Hematopoietic multipotent progenitor cell treated with erythropoietin and hydrocortisone succinate and interleukin-3 and kit ligand, for 6 days (in vitro differentiated cells): ENCODE measurements at places on chromosomes 12 and 14.

GRCh38 chr12:47615711-47616110 is 90.1 kb downstream of the RPAP3 start:
- peak; percentile 75 for DNase-seq

DNA sequence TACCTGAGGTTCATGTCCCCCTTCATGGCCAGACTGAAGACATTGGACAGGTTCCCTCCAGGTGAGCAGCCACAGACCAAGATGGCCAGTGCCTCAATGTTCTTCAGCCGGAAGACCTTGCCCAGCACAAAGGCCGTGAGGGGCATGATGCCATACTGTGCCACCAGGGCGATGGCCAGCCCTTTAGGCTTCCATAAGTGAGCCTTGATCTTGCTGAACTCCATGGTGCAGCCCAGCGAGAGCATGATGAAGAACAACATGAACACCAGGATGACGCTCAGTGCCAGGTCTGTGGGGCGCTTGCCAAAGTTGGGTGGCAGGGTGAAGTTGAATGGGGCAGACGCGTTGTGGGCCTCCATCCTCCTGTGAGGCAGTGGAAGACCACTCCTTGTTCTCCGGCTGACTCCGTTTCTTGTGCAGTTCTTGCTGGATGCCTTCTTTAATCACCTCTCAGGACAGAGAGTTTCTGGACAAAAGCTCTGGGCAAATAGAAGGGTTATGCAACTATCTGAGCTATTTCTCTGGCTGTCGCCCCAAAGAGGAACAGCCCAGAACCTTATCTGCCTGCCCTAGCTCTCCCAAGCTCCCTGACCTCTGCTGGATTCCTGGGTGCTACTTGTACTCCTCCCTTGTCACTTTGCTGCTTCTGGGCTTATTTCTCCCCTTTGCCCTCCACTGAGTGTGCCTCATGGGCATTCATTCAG is at the start of gene SLC10A1:
SLC10A1 (minus strand) TSS at position 445 of the 704 bp plus-strand sequence; CDS start at position 359, 86 bp downstream.
- DNase-seq: no peak

DNA sequence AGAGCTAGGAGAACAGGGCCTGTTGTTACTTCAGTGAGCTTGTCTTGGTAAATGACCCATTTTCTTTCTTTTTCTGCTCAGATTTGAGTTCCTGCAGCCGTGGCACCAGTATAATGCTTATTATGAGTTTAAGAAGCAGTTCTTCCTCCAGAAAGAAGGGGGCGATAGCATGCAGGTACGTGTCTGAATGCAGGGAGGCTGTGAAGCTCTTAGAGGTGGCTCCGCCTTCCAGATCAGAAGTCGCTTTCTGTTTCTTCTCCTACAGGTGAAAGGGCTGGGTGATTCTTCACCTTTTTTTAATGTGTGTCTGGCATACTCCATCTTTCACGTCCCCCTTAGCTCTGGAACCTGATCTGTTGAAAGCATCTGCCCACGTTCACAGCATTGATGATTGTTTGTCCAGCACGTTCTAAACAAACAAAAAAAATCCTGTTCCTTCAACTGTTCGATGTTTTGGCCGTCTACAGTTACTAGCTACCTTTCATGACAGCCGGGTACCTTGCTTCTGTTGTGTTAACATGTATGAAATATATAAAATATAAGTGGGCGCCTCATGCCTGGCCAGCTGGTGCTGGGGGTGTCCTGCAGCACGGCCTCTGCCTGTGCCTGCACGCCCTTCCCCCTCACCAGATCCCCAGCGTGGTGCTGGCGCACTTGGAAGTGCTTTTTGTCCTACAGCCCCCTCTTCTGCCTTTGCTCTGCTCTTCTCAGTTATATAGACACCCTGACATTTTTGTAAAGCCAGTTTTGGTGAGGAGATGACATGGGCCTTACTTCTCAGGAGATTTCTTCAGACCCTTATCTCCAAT is 44.6 kb downstream of the SFSWAP start:
- DNase-seq: peak; percentile 71

DNA sequence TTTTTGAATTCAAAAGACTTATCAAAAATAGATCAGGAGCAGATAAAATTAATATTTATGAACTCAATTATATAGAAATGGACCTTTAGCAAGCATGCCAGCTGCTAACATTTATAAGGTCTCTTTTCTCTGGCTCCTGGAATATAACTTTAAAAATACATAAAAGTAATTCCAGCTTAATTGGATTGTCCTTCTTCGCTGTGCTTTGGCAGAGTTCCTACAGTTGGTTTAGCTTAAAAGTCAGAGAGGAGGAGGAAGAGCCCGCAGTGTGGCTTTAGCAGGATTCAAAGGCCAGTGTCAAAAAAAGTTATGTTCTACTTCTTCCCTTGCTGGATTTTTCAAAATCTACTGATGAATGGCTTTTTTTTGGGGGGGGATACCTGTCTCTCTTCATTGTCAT is 1484.9 kb upstream of the TMEM132C start:
- no peak for DNase-seq

GRCh38 chr12:12719496-12719895 is 2.3 kb downstream of the CDKN1B start:
- DNase-seq: peak; percentile 71

GRCh38 chr12:130351326-130351725 is 13.6 kb downstream of the PIWIL1 start:
- no peak for DNase-seq

GRCh38 chr14:56885825-56886224 is 75.5 kb upstream of the OTX2 start:
- DNase-seq: no peak

GRCh38 chr12:133221241-133221640 is 14.4 kb downstream of the ANHX start:
- DNase-seq: no peak

- DNase-seq: no peak
Measured at GRCh38 chr12:19227190-19227879, 97.8 kb downstream of the PLEKHA5 start.

DNA sequence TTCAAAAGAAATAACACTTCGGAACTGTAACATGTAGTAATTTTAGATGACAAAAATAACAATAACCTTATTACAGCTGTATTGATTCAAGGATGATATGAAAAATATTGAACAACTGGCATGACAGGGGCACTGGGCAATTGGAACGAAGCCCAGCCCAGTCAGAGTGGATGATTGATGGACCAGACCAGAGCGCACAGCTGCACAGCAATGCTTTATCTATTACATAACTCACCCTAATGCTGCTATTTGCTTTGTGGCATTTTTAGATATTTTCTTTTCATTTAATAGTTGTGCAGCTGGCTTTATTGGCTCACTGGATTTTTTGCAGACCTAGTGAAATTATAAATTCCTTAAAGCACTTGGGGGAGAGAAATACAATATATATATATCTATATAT is 26.9 kb upstream of the FERMT2 start:
- no peak for DNase-seq

DNA sequence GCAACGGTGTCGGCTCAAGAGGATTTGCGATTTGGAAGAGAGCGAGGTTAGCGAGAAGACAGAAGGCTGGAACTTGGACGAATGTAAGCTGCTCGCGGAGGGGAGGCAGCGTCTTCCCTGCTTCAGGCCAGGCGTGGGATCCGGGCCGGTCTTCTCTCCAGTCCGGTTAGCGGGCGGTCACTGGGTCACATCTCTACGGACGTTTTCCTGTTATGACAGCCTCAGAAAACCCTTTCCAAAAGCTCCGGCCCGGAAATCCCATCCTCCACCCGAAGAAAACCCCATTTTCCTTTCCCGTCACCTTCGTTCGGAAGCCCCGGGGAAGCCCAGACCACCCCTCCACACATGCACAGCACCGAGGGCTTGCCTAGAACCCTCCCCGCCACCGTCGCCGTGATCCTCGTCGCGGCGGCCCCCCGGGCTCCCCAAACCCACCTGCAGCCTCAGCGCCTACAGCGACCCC is 268 bp downstream of the NDUFB1 start:
- peak; percentile 47 for DNase-seq

- no peak for DNase-seq
Measured at GRCh38 chr12:2335513-2335912, 282.7 kb downstream of the CACNA1C start.

- no peak for DNase-seq
Measured at GRCh38 chr12:16458521-16459078, 111.2 kb downstream of the MGST1 start.

DNA sequence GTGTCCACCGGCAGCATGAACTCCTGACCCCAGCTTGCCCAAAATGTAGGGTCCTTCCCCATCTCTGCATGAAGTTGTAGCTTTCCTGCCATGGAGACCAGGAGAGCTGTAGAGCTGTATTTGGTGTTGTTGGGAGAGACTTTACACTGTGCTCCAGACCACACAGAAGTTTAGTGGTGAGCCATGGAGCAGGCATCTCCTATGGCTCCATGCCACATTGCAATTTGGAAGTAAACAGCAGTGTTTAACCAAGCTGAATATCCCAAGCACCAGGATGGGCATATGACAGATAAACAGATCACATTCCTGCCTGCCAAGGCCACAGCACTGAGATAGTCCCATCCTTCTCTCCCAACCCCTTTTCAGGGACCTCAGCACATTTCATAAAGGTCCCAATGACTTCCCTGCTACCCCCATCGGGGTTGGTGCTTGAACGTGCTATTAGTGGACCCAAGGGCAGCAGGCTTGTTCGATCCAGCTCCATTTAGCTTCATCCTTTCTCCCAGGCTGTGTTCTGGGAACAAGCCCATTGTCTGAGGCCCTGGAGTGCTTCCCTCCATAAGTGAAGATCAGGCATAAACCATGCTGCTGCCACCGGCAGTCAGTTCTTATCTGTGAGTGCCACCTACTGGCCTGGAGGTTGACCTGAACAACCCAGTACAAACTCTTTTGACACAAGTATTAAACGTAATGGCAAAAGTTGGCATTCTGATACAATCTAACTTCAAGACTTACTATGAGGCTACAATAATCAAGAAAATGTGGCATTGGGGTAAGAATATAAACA is 172.3 kb upstream of the ATXN7L3B start:
- peak; percentile 49 for DNase-seq

DNA sequence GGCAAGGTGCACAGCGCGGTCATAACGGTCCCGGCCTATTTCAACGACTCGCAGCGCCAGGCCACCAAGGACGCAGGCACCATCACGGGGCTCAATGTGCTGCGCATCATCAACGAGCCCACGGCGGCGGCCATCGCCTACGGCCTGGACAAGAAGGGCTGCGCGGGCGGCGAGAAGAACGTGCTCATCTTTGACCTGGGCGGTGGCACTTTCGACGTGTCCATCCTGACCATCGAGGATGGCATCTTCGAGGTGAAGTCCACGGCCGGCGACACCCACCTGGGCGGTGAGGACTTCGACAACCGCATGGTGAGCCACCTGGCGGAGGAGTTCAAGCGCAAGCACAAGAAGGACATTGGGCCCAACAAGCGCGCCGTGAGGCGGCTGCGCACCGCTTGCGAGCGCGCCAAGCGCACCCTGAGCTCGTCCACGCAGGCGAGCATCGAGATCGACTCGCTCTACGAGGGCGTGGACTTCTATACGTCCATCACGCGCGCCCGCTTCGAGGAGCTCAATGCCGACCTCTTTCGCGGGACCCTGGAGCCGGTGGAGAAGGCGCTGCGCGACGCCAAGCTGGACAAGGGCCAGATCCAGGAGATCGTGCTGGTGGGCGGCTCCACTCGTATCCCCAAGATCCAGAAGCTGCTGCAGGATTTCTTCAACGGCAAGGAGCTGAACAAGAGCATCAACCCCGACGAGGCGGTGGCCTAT is 875 bp downstream of the HSPA2 start:
- no peak for DNase-seq

- no peak for DNase-seq
Measured at GRCh38 chr12:39354955-39355354, 88.0 kb downstream of the KIF21A start.

- no peak for DNase-seq
Measured at GRCh38 chr12:132196038-132196872, 52.0 kb downstream of the NOC4L start.
